ENCODE measurements at places on chromosomes 12 and 14.
A peak's percentile ranks its signal among the peaks of the same experiment; 100 is the strongest.

DNA sequence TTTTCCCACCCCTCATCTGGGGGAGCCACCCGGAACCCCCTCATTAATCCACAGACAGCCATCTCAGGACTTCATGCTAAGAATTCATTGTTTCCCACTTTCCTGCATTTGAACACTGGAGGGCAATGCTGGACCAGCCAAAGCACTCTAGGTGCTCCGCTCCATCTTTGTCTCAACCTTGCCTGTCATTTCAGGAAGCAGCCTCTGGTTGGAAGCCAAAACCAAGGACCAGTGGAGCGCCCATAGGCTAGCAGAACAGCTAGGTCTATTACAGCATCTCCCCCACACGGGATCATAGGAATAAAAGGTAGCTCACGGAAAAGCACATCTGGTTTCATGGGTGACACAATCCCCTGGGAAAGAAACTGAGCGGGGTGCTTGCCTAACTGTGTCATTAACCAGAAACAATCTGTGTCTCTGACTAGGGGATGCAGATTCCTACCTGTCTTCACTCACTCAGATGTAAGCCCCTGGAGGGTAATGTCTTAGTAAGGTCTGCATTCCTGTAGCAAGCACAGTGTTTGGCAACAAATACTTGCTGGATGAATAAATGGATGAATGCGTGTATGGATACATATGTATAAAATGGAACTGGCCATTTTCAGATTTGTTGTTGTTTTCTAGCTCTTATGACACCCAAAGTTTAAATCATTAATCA lies 197.0 kb downstream of the DAD1 start:
- DNase-seq: peak; percentile 89

- DNase-seq: no peak
Observed at GRCh38 chr12:46133751-46134150, 135.1 kb downstream of the SLC38A1 start.

DNA sequence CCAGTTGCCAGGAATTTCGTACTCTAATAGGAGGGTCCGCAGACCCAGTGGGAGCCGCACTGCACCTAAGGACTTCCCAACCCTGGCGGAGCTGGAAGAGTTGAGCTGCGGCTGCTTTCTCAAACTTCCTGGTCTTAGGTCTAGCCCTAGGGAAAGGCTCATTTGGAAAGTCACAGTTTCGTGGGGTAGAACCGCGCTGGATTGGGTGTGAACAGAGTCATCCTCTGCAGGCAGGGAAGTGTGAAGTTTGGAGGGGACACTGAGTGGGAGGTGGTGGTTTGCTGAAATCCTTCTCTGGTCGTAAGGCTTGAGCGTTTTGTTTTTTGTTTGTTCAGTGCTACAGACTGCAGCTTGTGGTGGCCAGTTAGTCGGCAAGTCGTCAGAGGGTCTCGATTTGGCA lies 18.8 kb downstream of the PRKAB1 start:
- DNase-seq: no peak

GRCh38 chr12:117101953-117102799 lies 3.0 kb upstream of the TESC start:
- DNase-seq: no peak

DNA sequence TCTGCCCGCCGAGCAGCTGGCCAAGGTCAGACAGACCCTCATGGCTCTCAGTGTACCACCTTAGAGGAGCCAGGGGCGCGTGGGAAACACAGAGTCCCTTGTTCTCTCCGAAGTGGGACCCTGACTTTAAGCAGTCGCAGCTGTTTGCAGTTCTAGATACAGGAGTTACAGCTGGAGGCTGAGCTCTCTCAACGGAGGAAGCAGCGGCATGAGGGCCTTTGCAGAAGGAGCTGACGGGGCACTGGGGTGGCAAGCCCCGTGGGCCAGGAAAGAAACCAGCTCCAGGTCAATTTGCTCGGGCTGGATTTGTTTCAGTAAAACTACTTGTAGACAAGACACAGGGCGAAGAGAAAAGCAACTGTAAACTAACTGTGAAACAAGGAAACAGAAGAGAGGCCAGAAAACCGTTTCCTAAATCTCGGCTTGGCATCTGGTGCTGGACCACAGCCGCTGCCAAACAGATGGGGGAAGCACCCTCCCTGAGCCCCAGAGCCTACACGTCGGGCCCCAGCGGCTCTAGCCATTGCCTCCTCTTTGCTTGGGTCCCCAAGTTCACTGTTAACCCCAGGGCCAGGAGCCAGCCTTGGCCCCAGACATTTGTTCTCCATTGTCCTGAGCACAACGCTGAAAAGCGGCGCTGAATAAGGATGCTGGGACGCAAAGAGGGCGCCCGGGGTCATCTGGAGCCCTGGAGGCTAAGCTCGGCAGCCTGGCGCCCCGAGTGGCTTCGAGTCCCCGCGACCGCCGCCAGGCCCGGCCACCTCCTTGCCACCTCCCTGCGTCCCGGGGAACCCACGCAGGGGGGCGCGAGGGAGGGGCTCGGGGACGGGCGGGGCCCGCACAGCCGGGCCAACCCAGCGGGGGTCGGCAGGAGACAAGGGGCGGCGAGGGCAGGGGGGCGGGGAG lies 914 bp upstream of the PACS2 start:
- DNase-seq: peak; percentile 36

Measured in GM12865 (cell line).